ENCODE measurements at places on chromosomes 12 and 14.

DNA sequence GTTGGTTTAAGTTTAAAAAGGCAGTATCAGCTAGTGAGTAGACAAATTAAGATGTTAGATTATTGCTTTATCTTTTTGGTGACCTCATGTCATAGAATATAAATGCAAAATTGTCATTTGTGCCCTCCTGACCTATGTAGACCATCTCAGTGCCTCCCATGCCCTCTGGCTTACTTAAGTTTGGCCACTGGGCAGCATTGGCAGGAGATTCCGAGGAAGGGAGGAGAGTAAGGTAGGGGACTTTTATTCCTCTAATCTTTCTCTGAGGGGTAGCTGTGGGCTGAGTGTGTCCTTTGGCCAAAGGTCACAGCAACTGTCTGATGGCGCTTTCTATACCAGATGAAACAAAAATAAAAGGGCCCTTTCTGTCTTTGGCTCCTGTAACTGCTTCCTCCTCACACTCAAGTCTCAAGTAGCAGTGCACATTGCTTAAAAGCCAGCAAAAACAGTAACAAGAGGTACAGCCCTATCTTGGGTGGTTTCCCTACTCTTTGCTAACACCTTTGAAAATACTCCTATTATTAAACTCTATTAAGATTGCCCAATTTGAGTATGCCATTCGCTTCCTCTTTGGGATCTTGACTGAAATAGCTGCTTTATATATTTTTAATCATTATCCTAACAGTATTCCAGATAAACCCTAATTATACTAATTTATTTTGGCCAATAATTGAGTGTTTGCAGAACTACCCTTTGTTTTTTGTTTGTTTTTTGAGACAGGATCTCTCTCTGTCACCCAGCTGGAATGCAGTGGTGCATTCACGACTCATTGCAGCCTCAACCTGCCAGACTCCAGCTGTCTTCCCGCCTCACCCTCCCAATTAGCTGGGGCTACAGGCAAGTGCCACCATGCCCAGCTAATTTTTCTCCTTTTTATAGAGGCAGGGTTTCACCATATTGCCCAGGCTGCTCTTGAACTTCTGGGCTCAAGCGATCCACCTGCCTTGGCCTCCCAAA is 56.5 kb upstream of the KCNH3 start:
- DNase-seq: peak; percentile 12

DNA sequence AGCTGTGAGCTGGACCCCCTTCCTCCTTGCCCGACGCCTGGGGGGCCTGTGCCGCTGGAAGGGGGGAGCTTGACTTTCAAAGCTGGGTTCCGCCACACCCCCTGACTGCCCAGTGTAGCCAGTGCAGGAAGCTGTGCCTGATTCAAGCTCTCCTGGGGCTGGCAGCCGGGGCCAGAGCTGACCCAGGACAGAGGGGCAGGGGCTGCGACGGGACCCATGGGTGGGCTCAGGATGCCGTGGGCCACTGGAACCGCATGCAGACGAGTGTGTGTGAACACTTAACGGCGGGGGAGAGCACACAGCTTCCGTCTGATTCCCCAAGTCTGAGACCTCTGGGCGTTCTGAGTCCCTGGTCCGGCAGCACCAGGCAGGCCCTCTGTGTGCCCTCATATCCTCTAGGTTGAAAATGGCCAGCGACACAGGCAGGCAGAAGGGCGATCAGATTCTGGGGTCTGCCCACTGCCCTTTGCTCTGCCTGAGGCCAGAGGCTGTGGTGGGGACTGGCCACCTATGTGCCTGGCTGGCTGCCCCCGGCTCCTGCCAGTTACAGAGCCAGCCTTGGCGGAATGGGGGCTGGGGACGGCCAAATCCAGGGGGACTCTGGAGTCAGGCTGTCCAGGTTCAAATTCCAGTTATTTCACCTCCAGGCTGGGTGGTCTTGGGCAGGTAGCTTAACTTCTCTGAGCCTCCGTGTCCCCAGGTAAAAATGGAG is 54.0 kb downstream of the CYP46A1 start:
- no peak for DNase-seq

DNA sequence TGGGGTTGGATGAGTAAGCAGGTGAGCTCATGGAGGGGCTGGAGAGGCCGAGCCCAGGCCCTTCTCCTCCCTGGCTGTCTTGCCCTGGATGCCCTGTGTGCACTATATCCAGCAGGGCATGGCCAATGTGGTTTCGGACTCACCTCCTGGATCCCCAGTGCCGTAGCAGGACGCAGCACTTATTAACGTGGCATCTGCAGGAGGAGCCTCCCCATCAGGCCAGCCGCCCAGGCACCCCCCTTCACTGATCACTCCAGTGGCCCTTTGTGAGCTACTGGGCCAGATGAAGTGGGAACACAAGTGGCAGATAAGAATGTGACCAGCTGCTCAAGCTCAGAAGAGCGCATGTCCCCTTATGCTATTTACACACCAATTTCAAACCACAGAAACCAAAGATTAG is 43.1 kb upstream of the DICER1 start:
- DNase-seq: no peak

DNA sequence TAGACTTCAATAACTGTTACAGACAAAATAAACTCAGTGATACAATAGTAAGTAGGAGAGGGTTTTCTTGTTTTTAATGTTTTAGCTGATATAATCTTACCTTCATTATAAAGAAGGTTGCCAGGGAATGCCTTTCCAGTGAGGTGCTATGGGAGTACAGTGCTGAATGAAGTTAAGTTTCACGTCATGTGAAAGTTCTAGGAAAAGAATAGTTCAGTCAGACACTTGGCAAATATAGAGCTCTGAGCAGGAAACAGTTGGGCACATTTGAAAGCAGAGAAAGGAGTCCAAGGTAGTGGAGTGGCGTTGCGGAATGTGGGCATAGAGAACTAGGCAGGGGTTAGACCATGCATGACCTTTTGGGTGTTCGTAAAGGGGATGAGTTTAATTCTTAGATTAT is 88.6 kb upstream of the DCN start:
- DNase-seq: no peak

GRCh38 chr14:37669242-37669641 is 73.8 kb downstream of the TTC6 start:
- no peak for DNase-seq

- no peak for DNase-seq
Measured at GRCh38 chr12:75271576-75271975, 58.5 kb downstream of the CAPS2 start.

DNA sequence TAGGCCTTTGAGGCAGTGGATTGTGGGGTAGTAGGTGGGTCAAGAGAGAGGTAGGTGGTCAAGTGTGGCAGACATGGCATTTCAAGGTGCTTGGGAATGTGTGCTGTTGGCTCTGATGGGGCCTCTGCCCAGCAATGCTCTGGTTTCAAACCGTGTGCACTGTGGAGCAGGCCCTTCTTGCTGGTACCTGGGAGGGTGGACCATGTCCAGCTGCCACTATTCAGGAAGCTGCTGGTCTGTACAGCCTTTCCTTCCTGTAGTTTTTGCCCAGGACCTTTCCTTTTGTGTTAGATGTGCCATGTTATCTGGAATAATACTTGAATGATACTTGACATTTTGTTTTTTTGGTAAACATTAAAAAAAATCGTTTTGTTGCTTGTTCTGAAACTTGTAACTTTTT is 14.8 kb downstream of the RIMKLB start:
- DNase-seq: no peak

- no peak for DNase-seq
Measured at GRCh38 chr12:53938326-53939140, at the start of gene HOXC13. TSS of gene HOXC13 (plus strand) at chr12:53938831. CDS start at chr12:53938907, 76 bp downstream.

GRCh38 chr14:101713621-101714349 is 47.7 kb upstream of the PPP2R5C start:
- DNase-seq: no peak

DNA sequence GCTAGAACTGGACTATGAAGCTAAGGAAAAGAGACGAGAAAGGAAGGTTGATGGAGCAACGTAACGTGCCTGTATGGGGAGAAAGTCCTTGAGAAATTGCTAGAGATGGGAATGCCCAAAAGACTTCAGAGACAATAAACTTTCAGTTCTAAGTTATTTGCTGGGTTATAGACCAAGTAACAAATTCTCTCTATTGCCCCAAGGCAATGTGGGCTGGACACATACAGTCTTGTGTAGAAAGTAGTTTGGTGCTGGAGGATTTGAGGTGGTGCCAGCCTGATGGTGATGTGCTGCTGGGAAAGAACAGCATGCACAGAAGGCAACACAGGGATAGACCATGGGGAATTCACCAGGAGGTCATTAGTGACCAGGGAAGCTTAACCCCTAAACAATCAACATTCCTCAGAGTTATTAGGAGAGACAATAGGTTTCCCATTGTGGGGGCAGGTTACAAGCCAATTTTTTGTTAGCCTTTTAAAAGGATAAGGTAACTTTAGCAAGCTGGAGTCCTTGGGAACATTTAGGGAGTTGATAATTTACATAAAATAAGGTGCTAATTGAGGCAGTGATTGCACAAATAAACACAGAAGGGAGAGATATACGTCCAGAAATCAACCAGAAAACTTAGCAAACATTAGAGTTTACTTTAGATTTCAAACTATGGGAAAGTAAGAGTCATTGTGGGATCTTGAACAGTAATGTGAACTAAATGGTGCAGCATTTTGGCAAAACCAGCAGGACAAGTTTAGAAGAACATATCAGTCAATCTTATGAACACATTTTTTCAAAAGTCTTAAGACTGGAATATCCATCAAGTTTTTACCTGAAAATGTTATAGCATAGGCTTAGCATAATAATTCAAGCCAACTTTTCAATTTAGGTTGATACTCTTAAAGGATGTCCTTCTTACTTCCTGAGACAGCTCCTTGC is 61.4 kb downstream of the LMNTD1 start:
- DNase-seq: no peak

GRCh38 chr14:104152686-104153393 is 14.5 kb downstream of the KIF26A start:
- no peak for DNase-seq

DNA sequence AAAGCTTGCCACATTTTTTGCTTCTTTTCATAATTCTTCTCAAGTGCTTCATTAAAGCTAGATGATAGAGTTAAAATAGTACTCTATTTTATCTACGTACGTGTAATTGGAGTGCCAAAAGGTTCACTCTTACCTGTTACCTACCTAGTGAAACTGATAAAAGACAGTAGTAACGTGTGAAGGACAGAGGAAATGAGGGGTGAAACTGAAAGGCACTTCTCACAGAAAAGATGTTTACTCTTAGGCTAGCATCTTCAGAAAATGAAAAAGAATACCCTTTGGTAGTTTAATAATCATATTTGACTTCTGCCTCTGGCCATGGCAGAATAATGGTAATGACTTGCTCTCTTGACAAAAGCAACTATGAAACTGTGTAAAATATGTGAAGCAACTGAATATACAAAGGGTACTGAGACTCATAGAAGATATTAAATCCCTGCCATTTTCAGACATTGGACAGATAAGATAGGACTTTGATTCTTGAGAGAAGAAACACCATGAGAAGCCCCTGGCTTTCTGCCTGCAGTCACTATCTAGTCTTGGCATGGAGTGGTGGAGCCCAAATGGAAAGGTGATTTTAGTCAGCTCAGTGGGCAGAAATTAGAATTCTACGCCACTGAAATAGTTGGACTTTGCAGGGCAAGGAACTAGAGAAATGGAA is 6.3 kb upstream of the EVL start:
- no peak for DNase-seq

GRCh38 chr14:95998656-95999055 is 40.5 kb upstream of the C14orf132 start:
- DNase-seq: no peak

- peak; percentile 46 for DNase-seq
Measured at GRCh38 chr12:47901063-47901717, 3.6 kb downstream of the VDR start.

DNA sequence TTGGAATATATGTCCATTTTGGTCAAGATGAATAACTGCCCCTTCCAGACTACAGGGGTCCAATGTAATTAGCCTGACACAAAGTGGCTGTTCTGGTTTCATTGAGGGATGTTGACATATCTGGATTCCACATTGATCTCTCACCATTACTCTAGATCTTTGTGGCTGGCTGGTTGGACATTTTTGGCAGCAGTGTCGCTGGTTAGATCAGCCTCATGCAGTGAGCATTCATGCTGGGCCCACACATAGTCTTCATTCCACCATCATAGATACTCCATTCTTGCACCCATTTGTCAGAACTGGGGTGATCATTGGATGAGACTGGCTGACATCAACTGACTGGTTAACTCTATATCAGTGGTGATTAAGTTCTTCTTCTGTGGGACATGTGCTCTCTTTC is 74.4 kb downstream of the MGST1 start:
- DNase-seq: no peak

All from inflammatory macrophage (primary cell).